ENCODE measurements at places on chromosomes 6 and 20.
A peak's percentile ranks its signal among the peaks of the same experiment; 100 is the strongest.

GRCh38 chr6:8329562-8329961 lies 105.8 kb downstream of the SLC35B3 start:
- DNase-seq = no peak
- H3K27me3 ChIP-seq = peaks cover 20% of the 10 kb centered on the region
- no peak overlapping the region for H3K4me3 ChIP-seq

- no peak overlapping the region for H3K4me3 ChIP-seq
- H3K36me3 ChIP-seq = no peaks in the 10 kb centered on the region
- no peak for DNase-seq
Observed at GRCh38 chr6:52663936-52664185, 7.1 kb upstream of the TMEM14A start.

- peak; percentile 40 for DNase-seq
- H3K27me3 ChIP-seq = peaks cover 33% of the 10 kb centered on the region
- no peaks in the 10 kb centered on the region for H3K36me3 ChIP-seq
- no peak overlapping the region for H3K27ac ChIP-seq
Observed at GRCh38 chr6:129936329-129937165, 75.4 kb upstream of the TMEM244 start.

DNA sequence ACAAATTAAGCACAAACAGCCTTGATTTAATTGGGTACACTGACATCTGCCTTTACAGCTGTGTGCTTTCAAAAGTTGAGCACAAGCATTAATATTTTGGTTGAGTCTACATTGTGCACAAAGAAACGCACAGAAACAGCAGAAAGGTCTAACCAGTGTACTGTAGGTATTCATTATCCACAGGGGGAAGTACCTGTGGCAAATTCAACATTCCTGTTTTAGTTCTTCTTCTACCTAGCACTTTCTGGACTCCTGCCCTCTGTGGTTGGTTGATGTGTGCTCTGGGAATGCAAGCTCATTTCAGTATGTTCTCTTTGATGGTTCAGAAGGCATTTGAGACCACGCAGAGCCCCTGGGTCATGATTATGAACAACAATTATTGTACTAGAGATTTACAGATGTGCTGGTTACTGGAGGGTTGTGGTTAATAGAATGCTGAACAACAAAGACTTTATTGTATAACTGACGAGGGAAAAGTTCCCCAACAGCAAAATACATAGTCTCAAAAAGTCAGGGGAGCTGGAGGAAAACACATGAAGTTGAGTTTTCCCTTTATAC lies 26.6 kb upstream of the DAAM2 start:
- no peaks in the 10 kb centered on the region for H3K36me3 ChIP-seq
- peaks cover 33% of the 10 kb centered on the region for H3K27me3 ChIP-seq
- H3K4me1 ChIP-seq = no peaks in the 10 kb centered on the region
- H3K27ac ChIP-seq = no peak overlapping the region
- no peak overlapping the region for H3K4me3 ChIP-seq
- DNase-seq = no peak

DNA sequence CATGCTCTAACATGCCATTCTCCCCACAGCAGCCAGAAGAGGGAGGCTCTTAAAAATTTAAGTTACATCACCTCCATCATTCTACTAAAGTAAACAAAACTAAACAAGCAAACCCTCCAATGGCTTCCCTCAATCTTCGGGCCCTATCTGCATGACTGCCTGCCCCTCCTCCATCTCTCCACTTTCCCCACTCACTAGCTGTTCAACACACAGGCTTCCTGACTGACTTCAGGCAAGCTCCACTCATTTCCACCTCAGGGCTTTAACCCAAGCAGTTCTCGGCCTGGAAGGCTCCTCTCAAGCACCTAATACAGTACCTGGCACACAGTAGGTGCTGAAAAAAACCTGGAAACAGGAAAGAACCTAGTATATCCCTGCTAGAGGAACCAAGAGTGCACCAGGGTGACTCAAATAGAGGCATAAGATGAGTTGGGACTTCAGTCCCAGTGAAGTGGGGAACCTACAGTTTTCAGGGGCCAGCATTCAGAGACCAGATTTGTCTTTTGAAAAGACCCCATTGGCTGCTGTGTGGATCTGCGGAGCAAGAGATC lies 2.8 kb downstream of the AHCY start:
- DNase-seq = no peak
- H3K27ac ChIP-seq = no peak overlapping the region
- peaks cover 6% of the 10 kb centered on the region for H3K4me1 ChIP-seq
- H3K36me3 ChIP-seq = no peaks in the 10 kb centered on the region

DNA sequence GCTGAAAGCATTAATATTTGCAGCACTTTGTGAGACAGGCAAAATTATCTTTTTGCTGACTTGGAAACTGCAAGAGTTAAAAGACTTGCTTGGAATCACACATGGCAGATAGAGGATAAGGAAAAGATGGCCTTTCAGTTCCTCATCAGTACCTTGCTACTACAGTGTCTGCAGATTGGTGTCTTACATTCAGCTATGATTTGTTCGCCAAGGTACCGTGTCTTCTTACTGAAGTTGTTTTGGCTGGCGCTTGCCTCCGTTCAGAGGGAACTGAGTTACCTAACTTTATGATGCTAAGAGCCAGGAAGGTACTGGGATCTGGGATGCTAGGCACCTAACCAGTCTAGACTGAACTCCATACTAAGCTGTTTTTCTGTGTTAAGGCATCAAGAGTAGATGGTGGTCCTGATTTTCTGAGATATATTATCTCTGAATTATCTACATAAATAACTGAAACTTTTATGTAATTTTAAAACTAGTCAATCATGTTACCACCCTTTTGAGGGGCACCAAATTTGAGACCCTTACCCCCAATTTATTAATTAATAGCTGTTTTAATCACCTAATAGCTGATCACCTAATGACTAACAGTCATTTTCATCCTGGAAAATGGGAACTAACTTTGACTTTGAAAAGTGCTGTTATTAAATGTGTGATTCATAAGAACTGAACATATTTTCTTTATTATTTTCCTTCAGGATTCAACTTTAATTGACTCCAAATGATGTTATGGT lies 2.5 kb downstream of the WTAP start:
- peak overlapping the region; percentile 38 for H3K27ac ChIP-seq
- H3K4me1 ChIP-seq = peaks cover 43% of the 10 kb centered on the region
- H3K27me3 ChIP-seq = no peaks in the 10 kb centered on the region
- peaks cover 51% of the 10 kb centered on the region for H3K36me3 ChIP-seq
- peak overlapping the region; percentile 96 for H3K4me3 ChIP-seq

GRCh38 chr20:38245753-38246152 lies 14.8 kb downstream of the KIAA1755 start:
- peaks cover 5% of the 10 kb centered on the region for H3K36me3 ChIP-seq
- no peak overlapping the region for H3K4me3 ChIP-seq
- no peak overlapping the region for H3K27ac ChIP-seq
- DNase-seq = no peak

DNA sequence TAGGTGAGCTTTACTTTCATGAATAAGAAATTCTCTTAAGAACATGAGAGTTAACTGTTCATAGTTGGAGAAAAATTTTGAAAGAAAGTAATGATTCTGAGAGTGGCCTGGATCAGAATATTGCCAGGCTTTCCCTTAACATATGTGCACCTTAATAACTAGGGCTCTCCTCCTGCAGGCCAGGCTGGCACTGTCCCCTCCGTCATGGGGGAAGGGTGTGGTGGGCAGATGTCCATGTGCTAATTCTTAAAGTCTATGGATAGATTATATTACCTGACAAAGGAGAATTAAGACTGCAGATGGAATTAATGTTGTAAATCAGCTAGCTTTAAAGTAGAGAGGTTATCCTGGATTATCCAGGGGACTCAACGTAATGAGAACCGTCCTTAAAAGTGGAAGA lies 10.9 kb upstream of the KLHL32 start:
- DNase-seq = no peak
- H3K27me3 ChIP-seq = peaks cover 61% of the 10 kb centered on the region
- H3K4me3 ChIP-seq = no peak overlapping the region
- H3K27ac ChIP-seq = no peak overlapping the region
- no peaks in the 10 kb centered on the region for H3K4me1 ChIP-seq

DNA sequence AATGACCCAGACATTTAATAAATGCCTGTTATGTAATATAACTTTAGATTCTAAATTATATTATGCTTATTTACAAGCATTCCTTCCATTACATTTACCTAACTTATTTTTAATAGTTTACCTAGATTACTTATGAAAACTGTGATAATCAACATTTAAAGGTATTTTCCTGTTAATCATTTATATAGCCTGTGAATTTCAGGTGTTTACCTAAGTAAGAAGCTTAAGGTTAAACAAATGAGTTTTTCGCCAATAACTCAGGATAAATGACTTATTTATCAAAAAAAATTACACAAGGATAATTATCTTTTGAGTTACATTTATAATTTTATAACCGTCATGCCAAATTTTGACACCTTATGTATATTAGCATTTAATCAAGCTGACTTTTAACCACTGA lies 35.5 kb downstream of the UBD start:
- H3K27me3 ChIP-seq = peaks cover 64% of the 10 kb centered on the region
- no peaks in the 10 kb centered on the region for H3K4me1 ChIP-seq
- no peak overlapping the region for H3K4me3 ChIP-seq
- DNase-seq = no peak
- no peaks in the 10 kb centered on the region for H3K36me3 ChIP-seq

GRCh38 chr6:24272553-24272952 lies 85.3 kb downstream of the DCDC2 start:
- H3K27ac ChIP-seq = no peak overlapping the region
- no peaks in the 10 kb centered on the region for H3K4me1 ChIP-seq
- DNase-seq = no peak

DNA sequence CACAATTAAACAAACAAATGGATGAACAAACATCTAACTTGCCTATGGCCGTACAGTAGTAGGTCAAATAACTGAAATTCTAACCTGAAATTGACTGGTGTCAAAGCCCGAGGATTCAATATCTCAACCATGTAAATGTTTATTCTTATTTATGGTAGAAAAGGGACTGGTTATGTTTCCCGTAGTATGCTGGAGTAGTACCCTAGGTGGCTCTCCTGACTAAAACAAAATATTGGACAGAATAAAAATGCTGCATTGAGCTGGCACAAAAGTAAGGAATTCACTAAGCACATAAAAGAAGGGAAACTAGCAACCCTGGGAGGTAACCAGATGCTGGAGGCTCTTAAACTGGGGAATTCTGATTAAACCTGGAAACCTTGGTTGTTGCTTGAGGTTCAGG lies 117.1 kb upstream of the PREP start:
- no peak overlapping the region for H3K27ac ChIP-seq
- H3K4me1 ChIP-seq = no peaks in the 10 kb centered on the region
- no peaks in the 10 kb centered on the region for H3K36me3 ChIP-seq

GRCh38 chr6:155319902-155320301 lies 5.6 kb upstream of the TFB1M start:
- no peak for DNase-seq
- no peak overlapping the region for H3K4me3 ChIP-seq
- H3K27me3 ChIP-seq = no peaks in the 10 kb centered on the region
- no peak overlapping the region for H3K27ac ChIP-seq

DNA sequence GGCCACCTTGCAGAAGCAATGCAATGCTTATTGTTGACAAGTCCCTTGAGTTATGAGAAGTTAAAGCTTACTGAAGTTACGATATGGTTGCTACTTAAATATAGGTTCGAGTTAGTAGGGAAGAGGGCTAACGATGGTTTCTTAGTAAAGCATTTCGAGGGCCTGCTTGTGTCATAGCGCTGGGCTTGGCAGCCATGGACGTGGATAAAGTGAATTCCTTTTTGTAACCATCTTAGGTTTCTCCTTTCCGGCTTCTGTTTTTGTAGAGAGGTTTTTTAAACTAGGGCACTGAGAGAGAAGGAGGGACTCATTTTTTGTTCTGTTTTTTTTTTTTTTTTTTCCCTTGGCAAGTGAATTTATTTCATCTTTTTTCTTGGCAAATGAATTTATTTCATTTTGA lies 27.6 kb downstream of the TIAM2 start:
- no peaks in the 10 kb centered on the region for H3K27me3 ChIP-seq
- DNase-seq = no peak
- H3K4me1 ChIP-seq = no peaks in the 10 kb centered on the region
- H3K27ac ChIP-seq = no peak overlapping the region

- no peak overlapping the region for H3K27ac ChIP-seq
- no peak for DNase-seq
- peaks cover 27% of the 10 kb centered on the region for H3K27me3 ChIP-seq
- H3K36me3 ChIP-seq = no peaks in the 10 kb centered on the region
Observed at GRCh38 chr6:159257846-159258245, 88.6 kb downstream of the FNDC1 start.

DNA sequence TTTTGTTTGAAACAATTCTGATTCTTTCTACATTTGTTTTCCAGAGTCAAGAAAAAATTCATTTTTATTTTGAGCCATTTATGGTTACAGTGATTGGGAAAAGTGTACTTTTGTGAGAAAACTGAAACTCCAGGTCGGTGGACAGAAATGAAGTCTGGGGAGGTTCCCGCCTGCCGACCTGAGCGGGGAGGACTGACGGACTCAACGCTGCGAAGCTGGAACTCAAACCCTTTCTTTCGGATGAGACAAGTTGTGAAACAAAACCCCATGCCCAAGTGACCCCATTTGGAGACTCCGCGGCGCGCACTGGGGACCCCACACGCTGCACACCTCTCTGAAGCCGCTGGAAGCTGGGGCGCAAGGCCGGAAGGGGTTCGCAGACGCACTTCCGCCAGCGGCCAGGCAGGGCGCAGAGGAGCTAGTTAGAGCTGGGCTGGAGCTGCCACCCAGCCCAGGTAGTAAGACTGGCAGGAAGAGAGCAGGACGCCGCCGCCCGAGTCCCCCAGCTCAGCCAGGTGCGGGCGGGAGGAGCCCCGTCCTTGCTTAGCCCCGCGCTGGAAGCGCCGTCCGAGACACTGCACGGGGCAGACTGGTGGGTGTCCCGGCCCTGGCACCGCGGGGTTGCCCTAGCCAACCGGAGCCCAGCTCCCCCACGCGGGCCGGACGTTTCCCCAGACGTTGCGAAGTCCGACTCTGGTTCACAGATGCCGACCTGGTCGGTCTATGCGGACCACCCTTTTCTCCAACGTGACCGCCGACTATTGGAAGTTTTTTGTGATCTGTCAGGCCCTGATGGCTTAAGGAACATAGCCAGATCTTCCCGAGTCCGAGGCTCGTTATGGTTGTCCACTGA lies 19.8 kb upstream of the ZSCAN16 start:
- peaks cover 11% of the 10 kb centered on the region for H3K36me3 ChIP-seq
- H3K4me1 ChIP-seq = peaks cover 11% of the 10 kb centered on the region
- peak; percentile 83 for DNase-seq
- peak overlapping the region; percentile 93 for H3K27ac ChIP-seq

DNA sequence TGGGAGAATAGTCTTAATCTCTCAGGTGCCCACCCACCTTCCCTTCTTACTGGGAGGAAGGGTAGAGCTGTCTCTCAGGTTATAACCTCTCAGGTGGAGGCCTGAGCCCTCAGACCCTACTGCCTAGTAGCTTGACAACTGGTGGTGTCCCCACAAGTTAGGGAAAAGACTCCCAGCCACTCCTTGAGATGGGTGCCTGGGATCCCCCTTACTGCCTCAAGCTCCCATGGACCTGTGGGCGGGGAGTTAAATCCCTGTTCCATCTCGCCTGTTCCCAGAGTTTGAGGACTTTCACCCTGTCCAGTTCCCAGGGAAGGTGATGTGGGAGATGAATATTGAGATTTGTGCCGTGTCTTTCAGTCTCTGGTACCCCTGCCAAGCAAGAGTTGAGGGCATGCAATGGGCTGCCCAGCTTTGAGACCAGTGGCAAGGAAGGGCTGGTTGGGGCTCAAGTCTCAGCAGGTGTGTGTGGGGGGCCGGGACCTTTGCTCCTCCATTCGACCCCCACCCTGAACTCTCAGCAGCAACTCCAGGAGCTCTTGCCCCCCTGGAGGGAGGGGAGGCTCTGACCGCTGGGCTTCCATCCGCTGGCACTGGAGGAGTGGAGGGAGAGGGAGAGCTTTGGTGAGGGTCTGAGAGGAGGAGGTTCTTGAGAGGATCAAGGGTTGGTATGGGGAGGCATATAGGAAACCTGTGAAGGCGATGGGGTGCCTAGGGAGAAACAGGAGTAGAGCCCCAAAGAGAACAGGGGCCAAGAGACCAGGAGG lies 1.1 kb upstream of the PBX2 start:
- peaks cover 69% of the 10 kb centered on the region for H3K4me1 ChIP-seq
- peak overlapping the region; percentile 96 for H3K27ac ChIP-seq
- no peaks in the 10 kb centered on the region for H3K27me3 ChIP-seq
- peaks cover 51% of the 10 kb centered on the region for H3K36me3 ChIP-seq

Measured in effector memory CD8-positive, alpha-beta T cell (primary cell).